Activated CD4-positive, alpha-beta T cell treated with anti-CD3 and anti-CD28 coated beads, Interleukin-2, amount 10 ng/mL, durations not matched to agents 24 days and 14 days (primary cell): ENCODE measurements at places on chromosomes 6 and 20.

DNA sequence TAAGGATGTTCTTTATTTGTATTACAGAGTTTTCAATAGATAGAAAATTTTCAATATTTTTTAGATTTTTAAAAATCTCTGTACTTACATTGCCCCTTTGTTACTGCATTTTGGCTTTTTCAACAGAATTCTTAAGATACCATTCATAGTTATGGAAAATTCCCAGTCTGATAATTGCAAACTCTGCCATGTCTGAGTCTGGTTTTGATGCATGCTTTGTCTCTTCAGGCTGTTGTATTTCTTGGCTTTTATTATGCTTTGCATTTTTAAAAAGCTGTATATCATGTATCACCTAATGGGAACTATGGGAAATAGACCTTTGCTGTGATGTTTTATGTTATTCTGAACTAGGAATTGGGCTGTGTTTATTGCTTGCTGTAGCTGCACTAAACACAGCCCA lies 898.9 kb upstream of the ADGRB3 start:
- no peak overlapping the region for H3K27ac ChIP-seq
- no peaks in the 10 kb centered on the region for H3K36me3 ChIP-seq
- no peaks in the 10 kb centered on the region for H3K27me3 ChIP-seq

DNA sequence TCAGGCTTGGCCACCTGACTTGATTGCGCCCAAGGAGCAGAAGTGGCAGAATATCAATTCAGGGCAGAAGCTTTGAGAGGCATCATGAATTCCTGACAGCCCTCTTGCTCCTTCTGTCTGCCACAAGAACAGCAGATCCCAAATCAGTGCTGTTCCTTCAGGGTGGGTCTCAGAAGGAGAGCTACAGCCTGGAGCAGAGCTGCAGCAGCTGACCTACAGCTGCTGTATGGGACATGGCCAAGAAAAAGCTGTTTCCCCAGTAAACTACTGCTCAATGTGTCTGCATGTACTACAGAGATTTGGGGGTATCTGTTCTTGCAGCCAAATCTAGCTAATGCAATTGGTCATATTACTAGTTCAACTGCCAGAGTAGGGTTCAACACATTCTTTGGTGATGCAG lies 69.0 kb downstream of the SLC22A3 start:
- no peak for DNase-seq
- no peak overlapping the region for H3K4me3 ChIP-seq
- H3K36me3 ChIP-seq = no peaks in the 10 kb centered on the region
- H3K4me1 ChIP-seq = no peaks in the 10 kb centered on the region
- no peak overlapping the region for H3K27ac ChIP-seq
- peaks cover 26% of the 10 kb centered on the region for H3K27me3 ChIP-seq

DNA sequence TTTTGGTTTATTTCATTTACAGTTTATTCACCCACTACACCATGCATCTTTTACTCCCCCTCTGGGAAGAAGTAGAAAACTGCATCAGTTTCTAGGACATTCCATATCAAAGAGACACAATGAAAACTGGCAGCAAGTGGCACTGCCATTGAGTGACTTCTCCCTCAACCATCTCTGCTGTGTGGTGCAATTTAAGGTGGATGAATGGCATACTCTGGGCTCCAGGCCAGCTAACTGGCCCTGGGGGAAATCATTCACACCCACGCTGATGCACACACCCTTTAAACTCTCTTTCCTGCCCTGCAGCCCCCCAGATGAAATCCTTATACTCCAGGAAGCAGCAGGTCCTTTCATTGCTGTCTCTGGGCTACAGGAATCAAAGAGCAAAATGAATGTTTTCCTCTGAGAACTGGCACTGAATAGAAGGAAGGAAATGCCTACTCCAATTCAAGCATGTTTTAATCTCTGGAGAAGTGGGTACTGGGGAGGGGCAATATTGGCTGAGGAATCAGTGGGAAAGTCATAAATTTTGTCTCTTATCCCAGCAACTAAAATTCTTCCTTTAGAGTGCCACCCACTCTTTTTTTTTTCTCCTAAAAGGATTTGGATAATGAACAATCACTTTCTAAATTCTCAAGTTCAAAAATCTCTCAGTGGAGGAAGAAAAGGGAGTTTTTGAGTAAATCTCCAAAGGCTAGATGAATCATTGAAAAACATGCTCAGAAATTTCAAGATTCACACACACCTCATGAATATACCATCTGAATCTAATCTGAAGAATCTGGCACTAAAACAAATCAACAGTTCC lies 16.9 kb upstream of the RFPL4B start:
- no peaks in the 10 kb centered on the region for H3K4me1 ChIP-seq
- no peak overlapping the region for H3K4me3 ChIP-seq
- H3K36me3 ChIP-seq = no peaks in the 10 kb centered on the region
- peaks cover 33% of the 10 kb centered on the region for H3K27me3 ChIP-seq
- no peak overlapping the region for H3K27ac ChIP-seq
- no peak for DNase-seq

- peaks cover 14% of the 10 kb centered on the region for H3K36me3 ChIP-seq
- no peaks in the 10 kb centered on the region for H3K27me3 ChIP-seq
Measured at GRCh38 chr20:32543570-32544259, 41.4 kb downstream of the NOL4L start.

- H3K4me3 ChIP-seq = no peak overlapping the region
- no peaks in the 10 kb centered on the region for H3K36me3 ChIP-seq
- H3K27ac ChIP-seq = no peak overlapping the region
- H3K27me3 ChIP-seq = no peaks in the 10 kb centered on the region
- H3K4me1 ChIP-seq = peaks cover 5% of the 10 kb centered on the region
Measured at GRCh38 chr6:13395272-13396237, 67.2 kb upstream of the TBC1D7 start.

DNA sequence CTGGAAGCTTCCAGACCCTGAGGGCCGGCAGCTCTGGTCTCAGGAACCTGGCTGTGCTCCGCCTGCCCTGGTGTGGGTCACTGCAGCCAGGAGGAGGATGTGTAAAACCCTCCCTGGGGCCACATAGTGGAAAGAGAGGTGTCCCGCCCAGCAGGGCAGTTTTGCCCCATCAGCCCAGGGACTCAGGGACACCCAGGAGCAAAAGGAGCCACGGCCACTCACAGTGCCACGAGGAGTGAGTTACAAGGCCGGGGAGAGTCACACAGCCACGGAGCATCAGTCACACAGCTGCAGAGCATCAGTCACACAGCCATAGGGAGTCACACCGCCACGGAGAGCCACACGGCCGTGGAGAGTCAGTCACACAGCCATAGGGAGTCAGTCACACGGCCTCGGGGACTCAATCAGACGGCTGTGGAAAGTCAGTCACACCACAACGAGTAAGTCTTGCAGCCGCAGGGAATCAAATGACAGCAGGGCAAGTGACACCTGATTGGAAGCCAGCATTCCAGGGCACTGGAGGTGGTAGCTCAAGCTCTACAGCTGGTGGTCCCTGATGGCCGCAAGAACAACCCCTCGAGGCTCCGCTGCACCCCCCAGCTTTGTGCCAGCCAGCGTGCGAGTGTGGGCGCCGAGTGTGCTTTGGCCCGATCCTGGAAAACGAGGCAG lies 60.9 kb downstream of the DLL1 start:
- DNase-seq = no peak
- no peak overlapping the region for H3K4me3 ChIP-seq
- no peaks in the 10 kb centered on the region for H3K27me3 ChIP-seq
- H3K4me1 ChIP-seq = no peaks in the 10 kb centered on the region
- H3K27ac ChIP-seq = no peak overlapping the region

- peaks cover 23% of the 10 kb centered on the region for H3K27me3 ChIP-seq
- H3K4me1 ChIP-seq = no peaks in the 10 kb centered on the region
- H3K27ac ChIP-seq = no peak overlapping the region
- no peak overlapping the region for H3K4me3 ChIP-seq
Measured at GRCh38 chr6:41247882-41248705, 19.9 kb downstream of the TREML4 start.

DNA sequence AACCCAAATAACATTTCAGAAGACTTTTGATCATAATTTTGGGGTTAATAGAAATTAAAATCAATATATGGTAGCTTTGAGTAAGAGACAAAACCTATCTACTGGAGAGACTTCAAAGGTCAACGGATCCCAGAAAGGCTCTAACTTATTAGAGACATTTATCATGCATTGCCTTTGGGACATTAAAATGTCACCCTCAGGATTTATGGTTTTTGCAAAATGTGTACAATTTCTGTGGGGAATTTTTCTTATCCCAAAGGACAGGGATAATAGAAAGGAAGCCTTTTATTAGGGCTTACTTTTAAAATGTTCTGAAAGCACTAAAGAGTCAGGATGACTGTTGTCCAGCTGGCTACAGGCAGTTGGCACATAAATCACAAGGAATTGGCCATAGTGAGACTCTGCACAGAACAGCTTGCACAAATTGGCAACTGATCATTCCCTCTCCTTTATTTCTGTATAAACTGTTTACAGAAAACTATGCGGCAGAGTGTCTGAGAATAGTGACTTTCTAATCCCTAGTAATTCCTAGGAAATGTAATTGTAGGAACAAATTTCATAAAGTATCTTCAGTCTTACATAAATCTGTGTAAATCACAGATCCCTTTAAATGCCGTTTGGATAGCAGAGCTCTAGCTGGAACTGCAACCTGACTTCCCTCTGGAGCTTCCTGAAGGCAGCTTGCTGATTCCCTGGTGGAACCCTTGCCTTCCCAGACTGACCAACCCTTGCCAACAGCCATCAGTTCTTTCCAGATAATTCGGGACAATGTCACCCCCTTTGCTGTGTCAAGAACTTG lies 201.1 kb upstream of the PREP start:
- no peaks in the 10 kb centered on the region for H3K27me3 ChIP-seq
- H3K4me3 ChIP-seq = no peak overlapping the region
- DNase-seq = no peak
- H3K36me3 ChIP-seq = no peaks in the 10 kb centered on the region

- no peak overlapping the region for H3K27ac ChIP-seq
- H3K27me3 ChIP-seq = no peaks in the 10 kb centered on the region
- H3K4me3 ChIP-seq = no peak overlapping the region
- H3K4me1 ChIP-seq = no peaks in the 10 kb centered on the region
Measured at GRCh38 chr20:15619816-15620215, 953.4 kb downstream of the KIF16B start.

DNA sequence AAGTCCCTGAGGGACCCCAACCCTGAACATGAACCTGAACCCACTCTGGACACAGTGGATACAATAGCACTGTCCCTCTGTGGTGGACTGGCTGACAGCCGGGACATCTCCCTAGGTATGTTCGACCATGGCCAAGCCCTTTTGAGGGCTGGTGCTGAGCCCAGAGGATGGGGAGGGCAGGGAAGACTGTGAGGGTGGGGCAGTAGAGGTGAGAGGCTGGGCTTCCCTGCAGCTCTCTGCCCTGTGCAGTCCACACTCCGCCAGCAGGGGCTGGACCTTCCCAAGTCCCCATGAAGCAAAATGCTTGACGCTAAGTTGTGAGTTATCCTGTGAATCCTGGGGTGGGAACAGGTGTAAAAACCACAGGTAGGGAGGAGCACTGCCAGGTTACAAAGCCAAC lies 11.5 kb downstream of the LPIN3 start:
- no peak for DNase-seq
- no peaks in the 10 kb centered on the region for H3K27me3 ChIP-seq

DNA sequence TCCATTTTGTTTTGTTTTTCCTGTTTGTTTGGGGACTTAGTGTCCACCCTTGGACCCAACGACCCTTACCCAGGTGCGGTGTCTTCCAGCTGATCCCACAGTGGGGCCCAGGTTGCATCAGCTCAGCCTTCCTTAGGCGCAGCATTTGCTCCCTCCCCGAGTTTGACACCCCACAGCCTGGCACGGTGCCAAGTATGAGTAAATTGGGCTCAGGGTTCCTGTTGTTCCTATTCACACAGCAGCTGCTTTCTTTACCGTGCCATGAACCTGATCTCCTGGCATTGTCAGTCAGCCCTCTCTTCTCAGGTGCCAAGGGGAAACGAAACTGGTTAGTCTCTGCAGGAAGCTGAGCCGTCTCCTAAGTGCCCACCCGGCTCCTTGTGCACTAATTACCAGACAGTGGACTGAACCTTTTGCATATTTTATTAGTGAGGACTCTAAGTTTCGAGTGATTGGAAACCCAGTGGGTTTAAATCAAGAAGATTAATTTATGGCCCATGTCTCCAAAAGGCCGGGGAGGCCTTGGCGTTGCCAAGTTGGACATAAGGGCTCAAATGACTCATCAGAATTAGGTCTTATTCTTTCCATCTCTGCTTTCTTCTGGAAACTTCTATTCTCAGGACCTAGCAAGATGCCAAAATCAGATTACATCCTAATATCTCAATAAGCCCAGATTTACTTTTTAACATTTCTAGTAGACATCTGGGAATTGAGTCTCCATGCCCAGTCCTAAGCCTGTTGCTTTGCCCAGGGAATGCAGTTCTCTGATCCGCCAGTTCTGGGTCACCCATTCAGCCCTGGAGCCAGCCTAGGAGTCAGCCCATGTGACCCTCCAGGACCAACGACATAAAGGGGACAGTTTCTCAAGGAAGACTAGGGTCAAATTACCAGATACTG lies 68.8 kb downstream of the TSHZ2 start:
- DNase-seq = no peak
- no peak overlapping the region for H3K27ac ChIP-seq
- peaks cover 18% of the 10 kb centered on the region for H3K4me1 ChIP-seq
- H3K27me3 ChIP-seq = no peaks in the 10 kb centered on the region
- H3K36me3 ChIP-seq = peaks cover 17% of the 10 kb centered on the region

DNA sequence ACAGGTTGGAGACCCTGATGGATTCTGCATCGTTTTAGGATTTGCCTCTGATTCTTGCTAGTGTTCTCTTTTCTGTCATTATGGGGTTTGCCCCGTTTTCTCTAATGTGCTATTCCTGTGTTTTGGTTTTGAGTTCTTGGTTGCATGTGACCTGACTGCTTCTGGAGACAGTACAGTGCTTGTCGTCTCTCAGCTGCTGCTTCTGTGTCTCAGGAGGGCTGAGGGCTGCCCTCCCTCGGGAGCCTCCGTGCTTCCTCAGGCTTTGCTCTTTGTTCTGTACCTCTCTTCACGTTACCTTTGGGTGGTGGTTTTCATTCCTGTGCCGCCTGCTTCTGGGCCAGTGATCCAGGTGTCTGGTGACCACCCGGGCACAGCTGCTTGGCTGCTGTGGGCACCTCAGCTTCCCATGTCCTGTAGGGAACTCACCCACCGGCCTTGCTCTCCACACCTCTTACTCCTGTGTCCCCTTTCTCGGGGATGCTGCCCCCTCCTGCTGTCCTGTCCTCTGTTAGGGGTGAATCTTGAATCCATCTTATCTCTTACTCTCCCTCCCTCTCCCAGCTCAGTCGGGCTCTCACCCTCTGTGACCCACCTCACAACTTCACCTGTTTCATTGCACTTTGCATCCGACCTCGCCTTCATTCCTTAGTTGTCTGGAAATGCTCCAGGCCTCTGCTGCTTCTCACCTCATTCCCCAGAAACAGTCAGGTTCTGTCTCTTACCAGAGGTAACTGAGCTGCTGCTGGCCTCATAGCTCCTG lies 33.2 kb downstream of the PANK2 start:
- peak; percentile 56 for DNase-seq
- H3K36me3 ChIP-seq = peaks cover 54% of the 10 kb centered on the region
- H3K4me3 ChIP-seq = no peak overlapping the region
- H3K27me3 ChIP-seq = no peaks in the 10 kb centered on the region
- H3K27ac ChIP-seq = peak overlapping the region; percentile 49

DNA sequence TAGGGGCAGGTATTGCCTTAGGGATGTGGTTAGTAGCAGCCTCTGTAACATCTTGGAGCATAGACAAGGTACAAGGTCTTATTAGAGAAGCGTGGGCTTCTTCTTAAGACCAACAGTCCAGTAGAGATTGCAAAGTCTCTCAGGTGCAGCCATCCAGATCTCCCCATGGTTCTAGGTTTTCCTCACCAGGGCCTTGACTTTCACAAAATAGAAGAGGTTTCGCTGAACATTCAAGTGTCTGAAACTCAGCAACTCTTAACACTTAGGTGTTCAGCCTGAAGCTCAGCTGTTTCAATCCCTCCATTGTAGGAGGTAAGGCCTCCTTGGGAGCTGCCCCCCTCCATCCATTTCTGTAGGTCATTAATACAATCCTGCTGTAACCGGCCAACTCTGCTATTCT lies 44.4 kb downstream of the GOPC start:
- no peak for DNase-seq
- H3K4me3 ChIP-seq = no peak overlapping the region
- no peaks in the 10 kb centered on the region for H3K4me1 ChIP-seq
- peaks cover 2% of the 10 kb centered on the region for H3K27me3 ChIP-seq
- peaks cover 10% of the 10 kb centered on the region for H3K36me3 ChIP-seq
